NCI-H2029 treated with DMSO at 0.1 percent for 48 hours (cell line): ENCODE measurements at places on chromosomes 12 and 14.

DNA sequence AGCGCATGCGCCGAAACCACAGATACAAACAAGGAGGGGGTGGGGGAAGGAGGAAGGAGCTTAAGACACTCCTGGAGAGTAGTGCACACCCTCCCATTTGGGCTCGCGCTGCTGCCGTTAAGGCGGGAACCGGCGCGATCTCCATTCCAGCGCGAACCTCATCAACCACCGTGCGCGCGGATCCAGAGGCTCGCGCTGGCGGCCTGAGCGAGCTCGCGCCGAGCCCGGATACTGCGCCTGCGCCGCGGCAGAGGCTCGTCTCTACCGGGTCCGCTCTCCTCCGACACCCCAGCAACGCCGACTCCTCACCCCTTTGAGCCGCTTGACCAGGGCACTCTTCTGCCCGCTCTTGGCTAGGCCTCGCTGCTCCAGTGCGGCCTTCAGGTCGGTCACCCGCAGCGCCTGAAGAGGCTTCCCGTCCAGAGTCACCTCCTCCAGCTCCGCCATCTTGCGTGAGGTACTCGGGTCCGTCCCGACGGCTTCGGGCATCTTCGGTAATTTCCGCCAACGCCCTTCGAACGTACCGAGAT lies at the start of gene ACIN1:
ACIN1 (minus strand) TSS at position 471 of the 530 bp plus-strand sequence; CDS start at position 447, 24 bp downstream.
- DNase-seq: no peak

- no peak for DNase-seq
Measured at GRCh38 chr14:31235462-31235861, 27.9 kb upstream of the HECTD1 start.

DNA sequence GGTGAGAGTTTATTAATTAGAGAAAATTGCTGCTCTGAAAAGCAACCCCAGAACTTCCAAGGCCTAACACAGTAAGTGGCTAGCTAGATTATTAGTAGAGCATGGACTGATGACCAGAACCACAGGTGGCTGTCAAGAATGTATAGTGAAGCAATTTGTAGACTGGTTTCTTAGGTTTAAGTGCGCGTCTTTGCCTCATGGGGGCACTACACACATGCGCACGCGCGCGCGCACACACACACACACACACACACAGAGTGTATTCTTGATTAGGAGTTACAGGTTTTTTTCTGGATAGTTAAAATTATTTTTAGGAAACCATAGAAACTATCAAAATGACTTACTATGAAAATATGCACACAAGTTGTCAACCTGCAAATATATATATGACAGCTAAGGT lies 66.5 kb downstream of the BHLHE41 start:
- no peak for DNase-seq

- no peak for DNase-seq
Measured at GRCh38 chr14:64638625-64639024, 65.6 kb upstream of the PLEKHG3 start.

- DNase-seq: no peak
Measured at GRCh38 chr12:79324571-79324970, 366.2 kb downstream of the PAWR start.

DNA sequence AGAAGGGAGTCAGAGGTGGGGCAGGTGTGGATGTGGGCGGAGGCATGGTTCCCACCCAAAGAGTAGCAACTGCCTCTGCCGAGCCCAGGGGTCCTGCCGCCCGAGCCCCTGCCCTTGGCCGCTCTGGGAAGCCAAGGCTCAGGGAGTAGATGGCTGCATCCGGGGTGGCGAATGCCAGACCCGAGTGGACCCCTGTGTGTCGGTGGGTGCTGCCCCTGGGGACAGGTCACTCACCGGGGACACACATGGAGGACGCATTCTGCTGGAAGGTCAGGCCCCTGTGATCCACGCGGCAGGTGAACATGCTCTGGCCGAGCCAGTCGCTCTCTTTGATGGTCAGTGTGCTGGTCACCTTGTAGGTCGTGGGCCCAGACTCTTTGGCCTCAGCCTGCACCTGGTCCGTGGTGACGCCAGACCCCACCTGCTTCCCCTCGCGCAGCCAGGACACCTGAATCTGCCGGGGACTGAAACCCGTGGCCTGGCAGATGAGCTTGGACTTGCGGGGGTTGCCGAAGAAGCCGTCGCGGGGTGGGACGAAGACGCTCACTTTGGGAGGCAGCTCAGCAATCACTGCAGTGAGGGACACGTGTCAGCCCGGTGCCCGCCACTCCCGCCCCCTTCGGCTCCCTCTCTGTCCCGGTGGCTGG lies 329.0 kb downstream of the TMEM121 start:
- DNase-seq: no peak

- no peak for DNase-seq
Measured at GRCh38 chr12:105600911-105601545, 270.5 kb downstream of the C12orf75 start.

GRCh38 chr14:91229743-91230200 lies 14.7 kb downstream of the GPR68 start:
- DNase-seq: no peak

DNA sequence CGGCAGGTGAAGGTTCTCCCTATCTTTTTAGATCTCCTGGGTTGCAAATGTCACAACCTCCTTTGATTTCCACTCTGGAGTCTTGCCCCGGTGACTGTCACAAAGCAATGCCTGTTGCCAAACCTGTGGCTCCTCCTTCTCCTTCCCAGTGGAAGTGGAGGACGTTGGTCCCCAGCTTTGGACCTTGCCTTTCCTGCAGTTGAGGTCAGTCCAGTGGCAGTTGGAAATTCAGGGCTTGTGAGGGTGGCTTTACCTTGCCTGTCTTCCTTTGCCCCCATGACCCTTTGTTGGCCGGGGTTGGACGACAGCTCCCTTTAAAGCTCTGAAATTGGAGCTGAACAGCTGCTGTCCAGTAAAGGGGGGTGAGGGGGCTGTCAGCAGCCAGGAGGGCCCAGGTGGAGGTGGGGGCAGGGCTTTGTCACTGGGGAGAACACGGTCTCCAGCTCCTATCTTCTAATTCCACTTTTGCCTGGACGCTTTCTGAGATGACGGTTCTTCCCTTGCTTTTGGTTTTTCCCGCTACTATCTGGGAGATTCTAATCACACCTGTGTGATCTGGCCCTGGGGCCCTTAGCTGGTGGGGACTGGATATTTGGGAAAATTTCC lies 4.1 kb downstream of the TEAD4 start:
- DNase-seq: no peak

DNA sequence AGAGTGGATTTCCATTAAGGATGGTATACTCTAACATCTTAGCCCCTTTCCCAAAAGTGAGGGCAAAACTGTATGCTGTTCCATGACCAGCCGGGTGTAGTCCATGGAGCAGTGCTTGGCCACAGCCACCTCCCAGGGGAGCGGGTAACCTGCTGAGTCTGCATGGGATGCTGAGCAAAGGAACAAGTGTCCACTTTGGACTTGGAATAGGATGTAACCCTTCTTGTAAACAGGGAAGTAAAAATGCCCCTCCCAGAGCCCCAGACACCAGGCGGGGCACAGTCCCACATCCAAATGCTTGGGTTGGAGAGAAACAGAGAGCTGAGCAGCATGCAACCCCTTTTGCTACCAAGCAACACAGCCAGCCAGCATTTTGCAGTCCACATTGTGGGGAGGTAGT lies 65.6 kb downstream of the ACTN1 start:
- DNase-seq: no peak

GRCh38 chr14:30519961-30520360 lies 39.0 kb upstream of the G2E3 start:
- no peak for DNase-seq

- DNase-seq: no peak
Measured at GRCh38 chr12:112169966-112170365, 44.6 kb downstream of the TRAFD1 start.

- no peak for DNase-seq
Measured at GRCh38 chr12:114982760-114983159, 298.8 kb upstream of the TBX3 start.

DNA sequence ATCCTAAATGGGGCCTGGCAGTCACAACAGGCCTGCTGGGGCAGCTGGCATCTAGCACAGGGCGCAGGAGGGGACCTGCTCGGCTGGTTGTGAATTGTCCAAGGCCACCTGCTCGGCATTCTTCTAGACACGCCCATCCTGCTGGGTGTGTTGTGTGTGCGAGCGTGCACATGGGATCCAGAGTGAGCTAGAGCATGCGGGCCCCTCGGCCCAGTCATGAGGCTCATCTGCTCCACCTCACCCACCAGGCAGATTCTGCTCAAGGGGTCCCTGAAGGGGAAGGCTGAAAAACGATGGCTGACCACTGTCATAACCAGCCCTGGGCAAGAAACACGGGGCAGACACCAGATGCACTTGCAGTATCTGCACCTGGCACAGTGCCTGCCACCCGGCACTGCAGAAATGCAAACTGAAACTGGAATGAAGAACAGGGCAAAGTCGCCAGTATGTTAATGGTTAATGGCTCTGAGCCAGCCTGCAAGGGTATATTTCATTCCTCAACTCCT lies 31.8 kb downstream of the MAX start:
- peak; percentile 30 for DNase-seq

- no peak for DNase-seq
Measured at GRCh38 chr12:44873898-44874297, 2.2 kb downstream of the NELL2 start.

GRCh38 chr14:61401461-61401860 lies 80.1 kb downstream of the PRKCH start:
- DNase-seq: no peak

DNA sequence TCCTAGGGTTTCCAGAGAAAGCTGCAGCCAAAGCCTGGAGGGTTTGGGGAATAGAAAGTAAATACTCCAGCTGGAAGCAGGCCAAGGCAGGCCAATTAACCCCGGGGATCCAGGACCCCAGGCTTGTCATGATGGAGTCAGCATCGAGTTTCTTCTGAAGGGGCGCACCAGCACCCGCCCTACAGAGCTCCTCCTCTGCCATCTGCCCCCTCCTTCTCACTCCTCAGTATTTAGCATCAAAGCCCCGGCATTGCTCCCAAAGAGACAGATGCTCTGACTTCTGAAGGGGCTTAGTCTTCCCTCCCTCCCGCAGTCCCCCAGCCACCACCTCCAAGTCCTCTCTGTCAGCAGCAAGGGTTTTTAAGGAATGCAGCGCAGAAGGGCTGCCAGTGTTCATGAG lies 285.1 kb upstream of the NOS1 start:
- no peak for DNase-seq

DNA sequence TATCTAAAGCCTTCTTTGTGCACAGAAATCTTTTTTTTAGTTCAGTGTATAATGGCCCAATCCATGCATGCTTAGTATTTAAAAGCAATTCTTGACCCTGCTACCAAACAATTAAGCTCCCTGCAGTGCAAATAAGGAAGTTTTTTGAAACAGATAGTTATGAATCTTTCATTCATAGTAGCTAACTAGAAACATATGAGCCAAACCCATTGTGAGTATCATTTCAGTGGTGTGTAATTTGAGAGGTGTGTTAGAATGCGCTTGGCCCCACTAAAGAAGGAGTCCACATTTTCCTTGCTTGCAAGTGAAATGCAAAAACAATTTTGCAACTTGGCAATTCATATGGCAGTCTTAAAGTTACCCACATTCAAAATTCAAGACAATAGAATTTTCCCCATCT lies 14.4 kb downstream of the EPS8 start:
- no peak for DNase-seq

- DNase-seq: no peak
Measured at GRCh38 chr14:20998139-20998538, 954 bp upstream of the SLC39A2 start.

- no peak for DNase-seq
Measured at GRCh38 chr14:37091651-37092050, 80.8 kb downstream of the SLC25A21 start.

- no peak for DNase-seq
Measured at GRCh38 chr14:75044322-75044721, 6.9 kb downstream of the MLH3 start.

DNA sequence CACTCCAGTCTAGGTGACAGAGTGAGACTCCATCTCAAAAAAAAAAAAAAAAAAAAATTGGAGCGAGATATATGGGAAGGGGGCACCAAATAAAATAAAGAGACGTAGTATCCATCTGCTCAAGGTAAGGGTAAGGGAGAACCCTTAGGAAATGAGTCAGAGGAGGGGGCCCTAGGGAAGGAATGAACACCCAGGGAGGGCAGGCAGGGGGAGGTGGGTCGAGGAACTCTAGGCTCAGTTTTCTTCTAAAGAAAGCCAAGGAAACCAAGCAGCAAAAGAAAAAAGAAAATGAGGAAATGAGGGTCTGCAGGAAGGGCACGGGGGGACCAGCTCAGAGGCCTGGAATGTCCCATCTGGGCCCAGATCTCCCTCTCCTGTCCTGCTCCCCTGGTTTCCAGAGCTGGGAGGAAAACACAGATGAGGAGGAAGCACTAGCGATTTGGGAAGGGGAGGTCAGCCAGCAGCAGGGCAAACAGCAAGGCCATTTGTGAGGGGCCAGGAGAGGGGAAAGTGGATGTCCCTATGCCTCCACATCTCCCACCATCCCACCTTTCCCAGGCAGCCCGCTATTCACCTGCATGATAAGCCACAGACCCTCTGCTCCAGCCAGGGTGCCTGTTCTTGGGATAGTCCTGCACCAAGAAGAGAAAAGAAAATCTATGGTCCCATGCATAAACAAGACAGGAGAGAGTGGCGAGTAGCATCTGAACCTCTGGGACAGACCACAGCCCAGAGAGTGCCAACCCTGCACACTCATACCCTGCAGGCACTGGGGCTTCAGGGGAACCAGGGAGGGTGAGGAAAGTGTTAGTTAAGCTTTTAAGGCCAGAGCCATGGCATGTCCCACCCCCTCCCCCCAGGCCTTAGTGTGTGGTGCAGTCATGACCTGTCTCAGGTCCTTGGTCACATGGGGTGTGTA lies 11.9 kb downstream of the SPRYD3 start:
- DNase-seq: no peak

DNA sequence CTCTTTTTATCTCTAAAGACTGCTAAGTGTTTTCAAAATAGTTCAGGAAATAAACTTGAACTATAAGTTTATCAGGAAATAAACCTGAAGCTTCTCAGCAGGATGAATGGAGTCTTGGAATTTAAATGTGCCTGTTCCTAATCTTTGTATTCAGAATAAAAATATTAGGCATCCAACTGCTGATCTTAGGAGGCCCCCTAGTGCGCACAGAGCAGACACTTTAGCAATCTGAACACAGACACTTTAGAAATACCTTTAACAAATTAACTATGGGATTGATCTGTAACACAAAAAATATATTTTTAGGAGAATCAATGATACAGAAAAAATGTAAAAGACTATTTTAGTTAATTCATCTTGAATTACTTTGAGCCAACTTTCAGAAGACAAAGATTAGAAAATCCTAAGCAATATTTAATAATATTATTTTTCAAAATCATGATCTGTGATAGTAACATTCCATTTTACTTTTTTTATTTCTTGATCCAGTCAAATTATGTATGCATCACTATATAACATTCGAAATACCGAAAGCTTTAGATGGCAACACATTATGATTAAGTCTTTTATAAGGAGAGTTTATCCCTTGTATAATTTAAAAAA lies 80.9 kb downstream of the SLC41A2 start:
- peak; percentile 28 for DNase-seq

DNA sequence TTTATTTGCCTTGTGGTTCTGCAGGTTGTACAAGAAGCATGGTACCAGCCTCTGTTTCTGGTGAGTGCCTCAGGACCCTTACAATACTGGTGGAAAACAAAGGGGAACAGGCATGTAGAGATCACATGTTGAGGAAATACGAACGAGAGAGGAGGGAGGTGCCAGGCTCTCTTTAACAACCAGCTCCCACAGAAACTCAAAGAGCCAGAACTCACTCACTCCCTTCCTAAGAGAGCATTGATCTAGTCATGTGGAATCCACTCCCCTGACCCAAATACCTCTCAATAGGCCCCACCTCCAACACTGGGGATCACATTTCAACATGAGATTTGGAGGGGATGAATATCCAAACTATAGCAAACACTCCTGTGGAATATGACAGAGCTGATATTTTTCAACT lies 938.0 kb downstream of the GALC start:
- DNase-seq: no peak

GRCh38 chr14:45673420-45673819 lies 420.4 kb upstream of the MIS18BP1 start:
- DNase-seq: no peak
